Aorta (tissue), 5 donors: ENCODE measurements at places on chromosomes 12 and 14. TPM values are rescaled to one million over a fixed set of nuclear protein-coding genes. Genes with fewer than 3 reads are reported as not detected.

- no peak overlapping the region for H3K27ac ChIP-seq
- no peaks in the 10 kb centered on the region for H3K27me3 ChIP-seq
- H3K4me3 ChIP-seq: no peak overlapping the region
These were observed 271.6 kb upstream of the CLEC14A start for GRCh38 chr14:38527502-38527878.

The NYNRIN gene
- total RNA-seq: 11.2 TPM

GRCh38 chr12:122873540-122873939 is 22.4 kb downstream of the VPS37B start:
- H3K4me3 ChIP-seq: no peak overlapping the region
- H3K27ac ChIP-seq: no peak overlapping the region
- no peaks in the 10 kb centered on the region for H3K27me3 ChIP-seq
- no peaks in the 10 kb centered on the region for H3K36me3 ChIP-seq
- peak; percentile 46 for DNase-seq
- no peaks in the 10 kb centered on the region for H3K4me1 ChIP-seq

DNA sequence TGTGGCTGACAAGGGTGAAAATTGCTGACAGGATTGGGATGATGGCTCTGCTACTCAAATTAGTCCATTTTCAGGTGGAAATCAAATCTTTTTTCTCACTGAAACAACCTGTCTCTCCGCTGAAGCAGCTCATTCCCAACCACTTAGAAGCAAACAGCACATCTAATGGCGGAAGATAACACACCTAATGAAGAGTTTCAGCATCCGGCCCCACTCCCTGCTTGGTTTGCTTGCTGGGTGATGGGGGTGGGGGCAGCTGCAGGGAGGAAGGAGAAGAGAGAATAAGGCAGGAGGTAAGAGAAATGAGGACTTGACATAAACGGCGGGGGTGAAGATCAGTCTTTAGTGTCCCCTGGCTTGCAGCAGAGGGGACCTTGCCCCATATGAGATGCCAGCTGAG is 4.0 kb downstream of the SYNDIG1L start:
- no peak overlapping the region for H3K27ac ChIP-seq
- no peak overlapping the region for H3K4me3 ChIP-seq
- H3K27me3 ChIP-seq: no peaks in the 10 kb centered on the region
- no peak for DNase-seq

The DIO3 gene
- 5.8 TPM for total RNA-seq

The KRT72 gene
- total RNA-seq: not detected

DNA sequence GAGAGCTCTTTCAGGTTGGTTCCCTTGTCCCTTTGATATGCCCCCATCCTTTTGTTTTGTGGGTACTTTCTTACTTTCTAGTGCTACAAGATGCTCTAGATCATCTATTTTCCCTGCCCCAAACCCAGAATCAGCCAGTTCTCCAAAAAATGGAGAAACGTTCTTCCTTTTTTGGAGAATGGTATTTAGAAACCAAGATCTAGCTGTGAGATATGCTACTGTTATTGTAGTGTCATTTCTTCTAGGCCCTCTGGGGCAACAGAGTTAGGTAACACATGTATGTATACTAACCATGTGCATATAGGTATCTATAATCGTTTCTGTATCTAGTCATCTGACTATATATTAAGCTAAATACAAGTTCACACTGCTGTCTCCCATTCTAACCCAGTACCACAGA is 6.9 kb upstream of the IGFBP6 start:
- H3K36me3 ChIP-seq: no peaks in the 10 kb centered on the region
- H3K27me3 ChIP-seq: no peaks in the 10 kb centered on the region
- no peak overlapping the region for H3K4me3 ChIP-seq

The GPR162 gene
- total RNA-seq: 4.4 TPM

DNA sequence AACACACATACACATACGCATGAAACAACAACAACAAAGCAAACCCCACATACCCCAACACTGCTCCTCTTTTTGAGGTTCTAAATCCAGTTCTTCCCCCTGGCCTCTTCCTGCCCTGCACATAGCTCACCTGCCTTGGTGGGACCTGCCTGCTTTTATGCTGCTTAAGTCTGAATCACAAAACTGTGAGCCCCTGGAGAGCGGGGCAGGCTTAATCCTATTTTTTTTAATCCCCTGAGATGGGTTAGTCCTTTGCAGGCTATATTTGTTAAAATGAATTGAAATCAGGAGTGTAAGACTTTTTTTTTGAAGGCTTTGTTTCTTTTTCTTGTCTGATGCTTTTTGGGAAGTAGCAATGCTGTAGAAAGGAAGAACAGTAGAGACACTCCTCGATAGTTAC is 84.6 kb upstream of the MAX start:
- no peak overlapping the region for H3K4me3 ChIP-seq

DNA sequence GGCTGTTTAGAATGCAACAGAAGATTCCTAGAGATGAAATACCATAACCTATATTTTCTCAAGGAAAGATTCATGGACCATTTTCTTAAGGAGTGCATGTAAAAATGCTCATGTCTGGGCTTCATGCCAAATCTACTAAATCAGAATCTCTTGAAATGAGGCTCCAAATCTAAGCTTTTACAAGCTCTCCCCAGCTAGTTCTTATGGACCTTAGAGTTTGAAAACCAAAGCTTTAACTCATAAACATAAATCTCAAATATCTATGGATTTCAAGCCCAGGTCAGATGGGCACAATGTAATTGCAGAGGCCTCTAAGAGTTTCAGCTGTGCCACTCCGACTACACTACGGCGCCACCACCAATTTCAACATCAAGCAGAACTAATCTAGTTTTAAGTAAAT is 117.3 kb upstream of the CAND1 start:
- H3K27ac ChIP-seq: no peak overlapping the region
- no peaks in the 10 kb centered on the region for H3K4me1 ChIP-seq
- no peak for DNase-seq
- H3K4me3 ChIP-seq: no peak overlapping the region
- H3K36me3 ChIP-seq: no peaks in the 10 kb centered on the region

DNA sequence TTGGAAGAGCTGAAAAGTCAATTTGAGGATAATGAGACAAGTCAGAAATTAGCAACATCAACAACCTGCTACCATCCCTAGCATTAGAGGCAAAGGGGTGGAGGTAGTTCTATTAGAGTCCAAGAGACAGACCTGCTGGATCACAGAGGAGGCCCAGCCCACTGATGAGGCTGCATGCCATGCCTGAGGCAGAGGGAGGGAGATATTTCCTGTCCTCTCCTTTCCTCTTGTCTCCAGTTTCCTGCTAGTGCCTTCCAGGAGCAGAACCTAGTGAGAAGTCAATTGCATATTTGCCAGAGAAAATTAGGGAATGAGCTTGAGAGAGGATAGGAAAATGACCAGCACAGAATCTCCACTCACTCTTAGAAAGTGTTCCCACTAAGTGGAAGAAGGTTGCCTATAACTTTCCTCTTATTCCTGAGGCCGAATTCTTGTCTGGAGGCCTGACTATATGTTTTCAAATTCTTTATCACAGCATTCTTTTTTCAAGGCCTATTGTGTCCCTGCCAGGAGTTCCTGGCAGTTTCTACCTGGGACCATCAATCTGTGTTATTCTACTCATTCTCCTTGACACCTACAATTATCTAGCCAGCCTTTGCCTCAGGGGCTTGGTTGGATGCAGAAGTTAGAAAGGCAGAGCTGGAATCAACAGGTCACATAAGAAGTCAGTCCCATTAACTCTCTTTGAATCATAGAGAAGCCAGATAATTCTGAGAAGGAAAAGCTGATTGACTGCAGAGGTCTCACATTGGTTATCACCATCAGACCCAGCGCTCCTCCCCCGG is 121.9 kb downstream of the EMP1 start:
- H3K4me3 ChIP-seq: no peak overlapping the region
- no peaks in the 10 kb centered on the region for H3K36me3 ChIP-seq
- H3K27ac ChIP-seq: no peak overlapping the region

DNA sequence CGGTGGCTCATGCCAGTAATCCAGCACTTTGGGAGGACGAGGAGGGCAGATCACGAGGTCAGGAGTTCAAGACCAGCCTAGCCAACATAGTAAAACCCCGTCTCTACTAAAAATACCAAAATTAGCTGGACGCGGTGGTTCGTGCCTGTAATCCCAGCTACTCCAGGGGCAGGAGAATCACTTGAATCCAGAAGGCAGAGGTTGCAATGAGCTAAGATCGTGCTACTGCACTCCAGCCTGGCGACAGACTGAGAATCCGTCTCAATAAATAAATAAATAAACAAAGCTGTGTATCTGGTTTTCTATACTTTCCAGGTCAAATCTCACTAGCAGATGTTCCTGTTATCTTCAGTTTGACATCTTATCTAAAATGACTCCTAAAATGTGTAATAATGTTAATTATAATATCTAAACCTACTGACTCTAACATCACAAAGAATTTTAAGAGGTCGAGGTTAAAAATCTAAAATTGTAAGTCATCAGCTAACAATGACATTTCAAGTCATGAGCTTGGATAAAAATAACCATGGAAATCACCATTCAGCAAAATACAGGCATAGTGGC is 2.4 kb upstream of the SRP54 start:
- no peak overlapping the region for H3K27ac ChIP-seq
- DNase-seq: no peak
- H3K4me1 ChIP-seq: no peaks in the 10 kb centered on the region
- no peak overlapping the region for H3K4me3 ChIP-seq

GRCh38 chr12:41225179-41225578 is 37.1 kb downstream of the PDZRN4 start:
- H3K4me1 ChIP-seq: peaks cover 2% of the 10 kb centered on the region
- H3K27ac ChIP-seq: no peak overlapping the region
- H3K4me3 ChIP-seq: no peak overlapping the region
- peaks cover 1% of the 10 kb centered on the region for H3K27me3 ChIP-seq

- no peaks in the 10 kb centered on the region for H3K4me1 ChIP-seq
- H3K36me3 ChIP-seq: no peaks in the 10 kb centered on the region
- H3K27ac ChIP-seq: no peak overlapping the region
- no peaks in the 10 kb centered on the region for H3K27me3 ChIP-seq
These were observed 86.4 kb downstream of the ST8SIA1 start for GRCh38 chr12:22248121-22248520.

GRCh38 chr12:127363392-127363791 is 903.6 kb upstream of the TMEM132C start:
- H3K27ac ChIP-seq: no peak overlapping the region
- DNase-seq: no peak
- H3K4me1 ChIP-seq: no peaks in the 10 kb centered on the region
- H3K36me3 ChIP-seq: no peaks in the 10 kb centered on the region

The RPGRIP1 gene
- total RNA-seq: 2.3 TPM

The RNU4-1 gene
- total RNA-seq: 2,225 TPM

The CFAP54 gene
- total RNA-seq: 0.91 TPM

The WSB2 gene
- total RNA-seq: 97.3 TPM

The STAT6 gene
- 258 TPM for total RNA-seq

- DNase-seq: no peak
- H3K27ac ChIP-seq: no peak overlapping the region
- no peaks in the 10 kb centered on the region for H3K27me3 ChIP-seq
- no peak overlapping the region for H3K4me3 ChIP-seq
- H3K4me1 ChIP-seq: no peaks in the 10 kb centered on the region
These were observed 7.4 kb upstream of the YBX3 start for GRCh38 chr12:10730559-10730958.

The CLMN gene
- total RNA-seq: 18.3 TPM

GRCh38 chr14:75401361-75401760 is 26.5 kb upstream of the JDP2 start:
- no peaks in the 10 kb centered on the region for H3K27me3 ChIP-seq
- H3K27ac ChIP-seq: no peak overlapping the region
- DNase-seq: peak; percentile 63
- no peaks in the 10 kb centered on the region for H3K4me1 ChIP-seq
- no peak overlapping the region for H3K4me3 ChIP-seq
- H3K36me3 ChIP-seq: no peaks in the 10 kb centered on the region

The SLC17A8 gene
- not detected for total RNA-seq

GRCh38 chr12:4934407-4935035 is 24.8 kb downstream of the KCNA1 start:
- no peak for DNase-seq
- no peaks in the 10 kb centered on the region for H3K4me1 ChIP-seq
- H3K27ac ChIP-seq: no peak overlapping the region
- H3K36me3 ChIP-seq: no peaks in the 10 kb centered on the region
- no peak overlapping the region for H3K4me3 ChIP-seq

- H3K36me3 ChIP-seq: no peaks in the 10 kb centered on the region
- DNase-seq: no peak
- H3K27me3 ChIP-seq: no peaks in the 10 kb centered on the region
- no peak within 1 kb of the TSS for H3K4me3 ChIP-seq
These were observed at the start of gene LUM for GRCh38 chr12:91111366-91112325. LUM (minus strand) TSS chr12:91111494; CDS start chr12:91108979, 2,515 bp downstream.

- DNase-seq: no peak
- peak overlapping the region; percentile 78 for H3K27ac ChIP-seq
- H3K36me3 ChIP-seq: no peaks in the 10 kb centered on the region
- H3K4me1 ChIP-seq: no peaks in the 10 kb centered on the region
- H3K4me3 ChIP-seq: peak overlapping the region; percentile 96
These were observed 694 bp downstream of the AKAP5 start for GRCh38 chr14:64465831-64466554.

The METAP2 gene
- 64.2 TPM for total RNA-seq

DNA sequence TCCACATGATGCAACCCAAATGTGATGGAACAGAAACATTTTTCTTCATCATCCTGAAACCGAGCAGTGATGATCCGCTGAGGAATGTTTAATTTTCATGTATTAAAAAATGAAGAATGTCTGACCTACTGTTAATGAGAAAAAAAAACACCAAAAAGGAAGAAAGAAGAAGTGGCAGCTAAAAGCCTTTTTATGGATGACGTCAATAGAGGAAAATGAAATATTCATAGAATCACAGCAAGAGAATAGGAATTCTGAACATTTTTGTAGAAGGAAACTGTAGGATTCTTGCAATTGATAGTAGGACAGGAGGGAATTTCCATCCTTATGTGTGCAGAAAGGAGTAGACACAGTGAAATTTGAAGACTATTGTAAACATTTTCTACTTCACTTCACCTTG is 112.9 kb downstream of the PRKCH start:
- H3K36me3 ChIP-seq: no peaks in the 10 kb centered on the region
- no peaks in the 10 kb centered on the region for H3K27me3 ChIP-seq
- H3K4me1 ChIP-seq: no peaks in the 10 kb centered on the region
- DNase-seq: no peak

GRCh38 chr14:32102152-32102787 is 25.2 kb downstream of the ARHGAP5 start:
- H3K4me3 ChIP-seq: no peak overlapping the region
- no peak for DNase-seq
- H3K27ac ChIP-seq: no peak overlapping the region
- H3K36me3 ChIP-seq: no peaks in the 10 kb centered on the region
- H3K27me3 ChIP-seq: no peaks in the 10 kb centered on the region
